ENCODE measurements at places on chromosomes 6 and 20.

DNA sequence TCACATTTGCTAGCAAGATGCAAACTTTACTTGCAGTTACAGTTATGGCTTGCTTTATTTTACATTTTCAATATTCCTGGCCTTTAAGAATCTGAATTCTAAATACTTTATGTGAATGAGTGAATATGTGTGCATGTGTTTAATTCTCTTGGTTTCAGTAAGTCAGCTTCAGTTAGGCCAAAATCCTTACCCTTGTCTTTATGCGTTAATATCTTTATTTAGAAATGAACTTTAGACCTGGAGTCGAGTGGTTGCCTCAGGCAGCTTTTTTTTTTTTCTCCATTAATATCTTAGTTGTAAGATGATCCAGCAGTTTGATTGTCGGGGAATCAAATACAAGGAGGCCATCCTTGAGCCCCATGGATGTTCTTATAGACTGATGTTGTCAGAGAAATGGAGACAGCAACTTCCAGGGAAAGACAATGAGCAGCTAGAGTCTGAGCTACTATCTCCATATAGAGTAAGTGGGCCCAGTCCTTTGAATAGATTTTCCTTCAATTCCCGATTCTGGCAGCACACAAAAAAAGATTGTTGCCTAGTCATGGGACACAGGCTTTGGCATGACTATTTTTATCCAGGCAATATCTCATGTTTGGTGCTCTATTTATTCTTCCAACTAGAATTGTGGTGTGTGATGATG is 398.0 kb downstream of the DHX35 start:
- DNase-seq = no peak

GRCh38 chr6:13716225-13716954 is 4.8 kb upstream of the RANBP9 start:
- no peak for DNase-seq

- DNase-seq = no peak
Observed at GRCh38 chr6:150894935-150895552, 29.5 kb downstream of the MTHFD1L start.

- DNase-seq = no peak
Observed at GRCh38 chr20:10419550-10420133, 14.4 kb downstream of the MKKS start.

- no peak for DNase-seq
Observed at GRCh38 chr6:99338188-99338587, 11.3 kb downstream of the FAXC start.

DNA sequence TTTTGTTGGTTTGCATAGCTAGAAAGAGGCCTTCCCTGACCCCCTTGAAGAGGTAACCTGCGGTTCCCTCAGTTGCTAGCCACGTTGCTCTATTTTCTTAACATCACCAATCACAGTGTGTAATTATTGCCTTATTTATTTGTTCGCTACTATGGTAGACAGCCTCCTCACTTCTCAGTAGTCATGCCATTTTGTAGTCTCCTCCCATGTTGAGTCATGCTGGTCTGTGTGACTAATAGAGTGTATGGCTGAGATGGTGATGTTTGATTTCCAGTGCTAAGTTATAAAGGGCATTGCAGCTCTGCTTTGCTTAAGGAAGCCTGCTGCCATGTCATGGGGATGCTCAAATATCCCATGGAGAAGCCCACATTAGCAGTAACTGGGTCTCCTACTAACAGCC is 236.6 kb upstream of the CHD6 start:
- no peak for DNase-seq

DNA sequence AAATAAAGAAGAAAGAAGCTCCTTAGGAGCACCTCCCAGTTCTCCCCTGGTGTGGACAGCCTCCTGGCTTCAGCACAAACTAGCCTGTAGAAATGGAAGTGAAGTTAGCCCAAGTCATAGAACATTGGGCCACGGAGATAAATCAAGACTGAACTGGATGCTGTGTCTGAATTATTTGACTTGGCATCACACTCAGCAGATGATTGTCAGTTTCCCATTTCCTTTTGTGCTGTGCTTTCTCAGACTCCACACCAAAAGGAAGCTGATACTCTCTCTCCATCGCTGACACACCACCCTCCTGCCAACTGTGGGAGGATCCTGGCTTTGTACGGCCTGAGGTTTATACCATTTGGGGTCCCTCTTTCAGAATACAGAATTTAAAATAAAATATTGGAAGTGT is 209.8 kb downstream of the TFAP2A start:
- no peak for DNase-seq

DNA sequence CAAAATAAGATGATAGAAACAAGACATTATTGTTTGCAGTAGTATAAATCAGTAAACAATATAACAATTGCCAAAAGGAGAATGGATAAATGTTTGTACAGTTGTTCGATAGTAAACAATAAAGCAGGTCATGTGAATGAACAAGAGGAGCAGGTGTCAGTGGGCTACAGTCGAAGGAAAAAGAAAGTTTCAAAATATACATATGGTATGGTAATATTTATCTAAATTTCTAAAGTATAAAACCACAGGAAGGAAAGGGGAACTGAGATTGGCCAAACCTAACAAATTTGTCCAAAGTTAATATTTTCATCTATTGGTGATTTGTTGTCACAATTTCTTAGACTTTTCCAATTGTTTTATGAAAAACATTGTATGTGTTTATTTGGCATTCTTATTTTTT is 110.9 kb downstream of the SH3BGRL2 start:
- DNase-seq = no peak

- no peak for DNase-seq
Observed at GRCh38 chr6:105161421-105161820, 18.4 kb downstream of the POPDC3 start.

DNA sequence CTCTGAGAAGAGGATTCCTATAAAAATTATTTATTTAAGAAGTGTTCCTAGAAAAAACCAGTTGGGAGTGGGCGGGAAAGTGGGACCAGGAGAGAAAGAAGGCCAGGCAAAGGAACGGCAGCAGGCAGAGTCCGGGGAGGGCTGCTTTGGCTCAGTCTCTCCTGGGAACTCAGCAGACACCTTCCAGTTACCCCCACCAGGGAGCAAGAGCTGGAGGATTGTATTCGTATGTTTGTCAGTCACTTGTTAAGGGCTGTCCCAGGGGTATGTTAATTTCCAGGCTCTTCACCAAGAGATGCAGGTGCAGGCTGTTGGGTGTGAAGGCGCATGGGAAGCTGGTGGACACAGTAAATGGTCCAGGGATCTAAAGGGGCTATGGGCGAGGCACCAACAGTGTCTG is 53.0 kb upstream of the CHD6 start:
- DNase-seq = no peak

DNA sequence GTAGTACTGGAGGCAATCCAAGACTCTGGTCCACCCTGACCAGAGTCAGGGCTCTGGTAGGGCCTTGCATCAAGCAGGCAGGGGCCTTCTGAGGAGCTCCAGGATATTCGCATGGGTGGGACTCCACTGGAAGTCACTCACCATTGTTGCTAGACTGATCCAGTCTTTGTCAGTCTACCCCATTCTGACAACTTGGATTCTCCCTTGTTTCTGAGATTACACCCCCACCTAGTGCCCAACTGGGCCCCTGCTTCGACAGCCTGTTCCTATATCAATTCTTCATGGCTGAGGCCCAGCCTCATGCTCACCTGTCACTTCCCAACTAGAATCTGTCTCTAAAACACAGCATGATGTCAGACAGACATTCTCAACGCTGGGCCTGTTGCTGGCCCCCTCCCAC is 5.2 kb downstream of the SLC35D3 start:
- no peak for DNase-seq

DNA sequence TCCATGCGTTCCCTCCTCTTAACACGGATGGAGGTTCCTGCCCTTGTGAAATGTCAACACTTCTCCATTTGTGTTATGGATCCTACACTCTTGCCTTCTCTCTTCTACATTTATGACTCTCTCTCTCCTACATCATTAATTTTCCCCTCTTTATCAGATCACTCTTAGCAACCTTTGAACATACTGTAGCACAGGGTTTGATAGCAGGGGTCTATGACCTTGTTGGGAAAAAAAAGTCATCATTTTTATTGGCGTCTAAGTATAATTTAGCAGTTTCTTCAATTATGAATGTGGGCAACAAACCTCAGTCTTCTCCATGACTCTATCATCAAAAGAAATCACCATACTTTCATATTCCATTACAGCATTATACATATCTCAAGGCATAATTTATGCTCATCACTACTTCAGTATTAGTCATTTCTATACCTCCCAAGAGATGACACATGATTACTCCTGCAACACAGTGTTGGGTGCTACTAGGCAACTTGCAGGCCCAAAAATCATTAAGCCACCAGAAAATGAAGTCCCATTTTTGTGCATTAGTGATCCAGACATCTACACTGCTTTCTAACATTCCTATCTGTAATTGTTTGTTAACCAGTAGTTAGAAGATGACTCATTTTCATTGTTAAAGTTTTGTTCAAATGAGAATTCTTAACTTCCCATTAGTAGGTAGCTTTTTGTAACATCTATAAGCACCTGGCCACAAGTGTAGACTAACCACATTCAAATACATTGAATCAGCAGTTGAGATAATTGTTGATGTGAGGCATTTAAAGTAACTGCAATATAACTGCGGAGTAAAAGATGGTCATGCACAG is 9.5 kb downstream of the CYP39A1 start:
- no peak for DNase-seq

- DNase-seq = no peak
Observed at GRCh38 chr20:63748070-63748933, 8.7 kb downstream of the SLC2A4RG start.

GRCh38 chr20:46174469-46175126 is 56.5 kb downstream of the CD40 start:
- peak; percentile 34 for DNase-seq

GRCh38 chr6:166487148-166487547 is 99.3 kb downstream of the RAMACL start:
- no peak for DNase-seq

DNA sequence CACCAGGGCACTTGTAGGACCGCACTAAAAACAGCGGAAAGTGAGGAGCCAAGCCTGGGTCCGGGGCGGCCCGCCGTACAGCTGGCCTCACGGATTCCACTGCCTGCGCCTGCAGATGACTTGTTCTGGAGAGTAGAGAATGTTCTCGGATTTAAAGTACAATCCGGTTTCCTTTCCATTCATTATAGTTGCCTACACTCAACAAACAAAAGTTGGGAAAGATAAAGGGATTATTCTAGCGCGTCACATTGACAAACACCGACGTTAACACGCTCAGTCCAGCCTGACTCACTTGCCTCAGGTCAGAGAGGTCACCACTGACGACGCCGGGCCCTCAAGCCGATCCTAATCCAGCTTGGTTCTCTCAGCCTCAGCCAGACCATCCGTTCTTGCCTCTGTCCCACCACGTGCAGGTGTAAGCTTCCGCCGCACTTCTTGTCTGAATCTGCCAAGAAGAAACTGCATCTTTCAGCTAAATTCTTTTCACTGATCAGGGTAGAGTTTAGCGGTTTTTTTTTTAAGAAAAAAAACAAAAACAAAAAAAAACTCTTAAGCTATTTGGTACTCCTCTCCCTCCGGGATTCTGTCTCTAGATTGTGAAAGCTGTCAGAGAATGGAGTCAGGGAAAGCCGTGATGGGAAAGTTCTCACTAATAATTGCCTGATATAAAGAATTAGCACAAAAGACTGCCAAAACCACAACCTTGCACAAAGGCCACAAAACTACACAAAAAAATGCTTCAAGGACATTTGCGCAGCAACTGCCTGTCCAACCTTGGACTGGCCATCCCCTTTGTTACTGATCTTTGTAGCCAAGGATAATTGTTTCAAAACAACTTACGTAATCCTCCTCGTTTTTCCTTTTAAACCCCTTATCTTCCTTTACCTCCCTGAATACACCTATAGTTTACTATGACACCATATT is 1.1 kb upstream of the PHF10 start:
- DNase-seq = no peak

DNA sequence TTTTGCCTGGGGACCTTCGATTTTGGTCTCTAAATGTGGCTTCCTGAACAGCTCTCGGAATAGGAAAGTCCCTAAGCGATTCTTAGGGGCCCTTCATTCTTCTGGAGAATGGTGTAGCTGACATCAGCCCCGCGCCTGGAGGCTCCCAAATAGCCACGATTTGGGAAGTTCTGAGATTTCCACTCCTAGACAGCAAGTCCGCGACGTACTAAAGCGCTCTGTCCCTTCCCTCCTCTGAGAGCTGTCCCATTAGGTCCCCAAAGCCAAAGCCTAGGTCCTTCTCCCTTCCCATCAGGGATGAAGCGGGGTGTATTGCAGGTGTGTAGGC is 756 bp downstream of the MOXD1 start:
- DNase-seq = no peak

- DNase-seq = no peak
Observed at GRCh38 chr6:45758787-45759471, 256.7 kb downstream of the CLIC5 start.

DNA sequence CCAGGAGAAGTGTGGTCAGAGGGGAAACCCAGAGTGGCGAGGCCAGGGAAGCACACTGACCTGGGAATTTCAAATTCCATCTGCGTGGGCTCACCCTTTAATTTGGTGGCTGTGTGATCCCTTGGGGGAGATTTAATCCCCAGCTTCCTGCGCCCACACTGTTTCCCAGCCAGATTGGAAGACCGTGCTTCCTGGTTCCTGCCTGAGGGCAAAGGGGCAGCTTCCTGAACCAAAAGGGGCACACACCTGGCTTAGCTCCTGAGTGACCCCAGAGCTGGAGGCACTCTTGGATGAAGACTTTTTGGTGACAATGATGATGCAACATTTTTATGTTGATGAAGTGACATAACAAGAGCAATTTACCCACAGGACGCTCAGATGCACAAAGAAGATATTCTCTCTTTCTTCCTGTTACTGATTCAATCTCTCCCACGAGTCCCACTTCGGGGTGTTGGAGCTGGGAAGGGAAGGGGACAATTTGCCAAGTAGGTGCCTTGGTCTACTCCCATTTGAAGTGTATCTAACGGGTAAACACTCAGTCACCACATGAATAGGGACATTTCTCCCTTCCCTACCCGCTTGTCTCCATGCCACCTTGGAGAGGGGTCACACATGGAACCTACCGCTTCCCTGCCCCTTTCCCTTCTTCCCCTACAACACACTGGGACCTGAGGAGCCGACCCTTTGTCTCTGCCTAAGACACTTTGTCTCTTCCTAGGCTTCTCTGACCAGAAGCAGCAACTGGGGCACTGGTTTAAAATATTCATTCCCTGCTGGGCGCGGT is 28.6 kb upstream of the CDKN1A start:
- DNase-seq = no peak

GRCh38 chr20:63653041-63653973 is at the start of gene STMN3:
STMN3 (minus strand) TSS chr20:63653424; CDS start chr20:63653345, 79 bp downstream.
- peak; percentile 32 for DNase-seq

GRCh38 chr6:163720460-163721235 is 306.1 kb downstream of the QKI start:
- DNase-seq = no peak

DNA sequence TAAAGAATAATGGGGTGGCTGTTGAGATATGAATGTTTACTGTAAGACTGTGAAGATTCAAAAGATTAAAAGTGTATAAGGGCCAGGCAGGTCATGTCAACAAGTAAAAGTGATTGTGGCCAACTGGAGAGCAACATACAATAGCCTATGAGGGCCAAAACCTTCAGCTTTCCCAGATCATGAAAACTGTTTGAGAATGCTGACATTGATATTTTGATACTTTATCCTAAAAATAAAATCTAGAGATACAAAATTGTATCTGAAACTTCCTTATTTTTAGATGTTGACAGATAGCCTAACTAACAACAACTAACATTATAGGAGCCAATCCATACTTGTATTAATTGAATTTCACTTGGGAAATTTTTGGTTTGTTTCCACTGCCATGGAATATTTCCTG is 70.3 kb upstream of the PAK5 start:
- no peak for DNase-seq

All from stimulated activated CD8-positive, alpha-beta memory T cell treated with anti-CD3 and anti-CD28 coated beads, Interleukin-15, amount 100 ng/mL, for 4 hours (primary cell).